ENCODE measurements at places on chromosomes 5 and 9. TPM values are rescaled to one million over a fixed set of nuclear protein-coding genes. Genes with fewer than 3 reads are reported as not detected.

DNA sequence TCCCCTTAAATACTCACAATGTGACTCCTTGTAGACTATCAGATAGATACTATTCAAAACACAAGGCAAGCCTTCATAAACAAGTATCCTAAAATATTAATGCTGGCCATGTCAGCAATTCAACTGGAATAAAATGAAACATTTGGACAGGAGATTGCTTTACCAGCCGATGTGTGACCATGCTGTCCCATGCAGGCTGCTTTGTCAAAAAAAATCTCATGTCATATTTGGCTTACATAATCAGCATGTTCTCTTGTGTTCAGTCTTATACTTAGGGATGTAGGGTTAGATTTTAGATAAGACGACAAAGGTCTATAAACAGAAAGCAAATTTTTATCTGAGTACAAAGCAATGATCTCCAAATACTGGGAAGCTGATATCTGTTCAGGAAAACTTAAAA, 108.5 kb downstream of the NR6A1 start:
- DNase-seq = no peak

DNA sequence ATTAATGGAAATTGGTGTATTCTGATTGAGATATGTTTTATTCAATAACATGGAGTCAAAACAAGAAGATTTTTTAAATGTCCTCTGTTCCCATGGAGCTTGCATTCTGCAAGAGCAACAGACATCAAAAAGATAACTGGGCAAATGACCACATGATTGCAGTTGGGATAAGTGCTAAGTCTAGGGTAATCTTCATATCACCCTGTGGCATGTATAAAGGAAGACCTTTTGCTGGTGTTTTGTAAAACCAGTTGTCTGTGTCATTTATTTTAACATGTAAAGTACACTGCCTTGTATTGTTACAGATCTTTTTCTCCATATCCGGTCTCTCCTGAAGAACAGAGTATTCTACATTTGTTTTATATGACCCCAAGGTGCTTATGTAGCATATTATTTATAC, 44.0 kb downstream of the PTCD2 start:
- no peak for DNase-seq

DNA sequence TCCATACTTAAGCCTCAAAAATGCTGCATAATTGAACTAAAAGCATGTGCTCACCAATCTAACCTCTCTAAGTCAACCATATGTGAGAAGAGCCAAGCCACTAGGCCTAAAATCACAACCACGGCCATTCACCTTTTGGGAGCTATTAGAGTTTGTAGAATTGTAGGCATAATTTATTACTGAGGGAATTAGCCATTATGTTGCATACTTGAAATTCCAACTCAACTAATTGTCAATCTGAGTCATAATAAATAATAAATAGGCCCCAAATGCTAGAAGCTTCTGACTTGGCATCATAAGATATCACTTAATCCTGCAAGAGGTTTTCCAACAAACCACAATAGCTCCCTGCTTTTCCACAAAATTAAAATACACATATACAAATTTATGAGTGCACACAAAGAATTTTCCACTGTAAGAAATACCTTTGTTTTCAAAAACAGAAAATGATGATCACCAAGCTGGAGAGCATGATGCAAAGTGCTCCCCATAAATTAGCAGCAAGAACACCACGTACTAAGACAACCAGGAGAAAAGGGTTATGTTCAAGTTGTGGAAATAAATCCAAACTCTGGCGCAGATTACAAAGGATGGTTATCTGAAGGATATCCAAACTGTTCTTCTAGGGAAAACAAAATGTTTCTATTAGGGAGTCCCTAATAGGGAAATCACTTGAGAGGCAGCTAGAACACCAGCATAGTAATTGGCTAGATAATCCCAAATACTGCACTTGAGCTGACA, 250.0 kb upstream of the SLC30A5 start:
- no peak for DNase-seq

DNA sequence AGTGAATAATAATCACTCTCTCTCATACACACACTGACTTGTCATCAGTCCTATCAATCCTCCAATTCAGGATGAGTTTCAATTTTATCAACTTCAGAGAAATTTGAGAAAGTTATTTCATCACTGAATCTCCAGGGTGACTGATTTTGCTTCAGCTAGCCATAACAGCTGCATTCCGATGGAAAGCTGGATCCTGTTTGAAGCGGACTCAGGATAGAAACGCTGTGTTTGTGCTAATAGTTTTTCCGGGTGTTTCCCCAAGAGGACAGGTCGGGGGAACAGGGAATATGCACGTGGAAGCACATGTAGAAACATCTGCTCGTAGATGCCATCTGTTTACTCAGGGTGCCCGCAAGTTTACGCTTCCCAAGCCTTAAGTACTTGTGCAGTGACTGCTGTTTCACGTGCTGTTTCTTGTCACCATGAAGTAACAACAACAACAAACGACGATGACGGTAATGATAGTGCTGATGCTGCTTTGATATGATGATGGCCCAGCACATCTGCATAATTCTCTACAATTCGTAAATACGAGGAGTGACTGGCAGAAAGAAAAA, 263.7 kb upstream of the DAPK1 start:
- DNase-seq = no peak

DNA sequence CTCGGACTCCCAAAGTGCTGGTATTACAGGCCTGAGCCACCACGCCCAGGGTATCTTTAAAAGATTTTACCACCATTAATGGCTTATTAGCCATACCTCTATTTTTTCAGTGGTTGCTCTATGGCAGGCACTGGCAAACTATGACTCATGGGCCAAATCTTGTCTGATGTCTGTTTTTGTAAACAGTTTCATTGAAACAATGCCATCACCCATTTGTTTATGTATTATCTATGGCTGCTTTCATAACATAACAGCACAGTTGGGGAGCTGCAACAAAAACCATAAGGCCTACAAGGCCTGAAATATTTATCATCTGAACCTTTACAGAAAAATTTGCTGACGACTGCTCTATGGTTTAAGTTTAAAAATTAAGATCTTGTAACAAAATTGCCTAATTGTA, 66.8 kb downstream of the SLC38A9 start:
- DNase-seq = no peak

GRCh38 chr9:133979921-133980863, 11.9 kb downstream of the VAV2 start:
- DNase-seq = no peak

- no peak for DNase-seq
Measured at GRCh38 chr5:72106817-72107130, 501 bp upstream of the MAP1B start.

DNA sequence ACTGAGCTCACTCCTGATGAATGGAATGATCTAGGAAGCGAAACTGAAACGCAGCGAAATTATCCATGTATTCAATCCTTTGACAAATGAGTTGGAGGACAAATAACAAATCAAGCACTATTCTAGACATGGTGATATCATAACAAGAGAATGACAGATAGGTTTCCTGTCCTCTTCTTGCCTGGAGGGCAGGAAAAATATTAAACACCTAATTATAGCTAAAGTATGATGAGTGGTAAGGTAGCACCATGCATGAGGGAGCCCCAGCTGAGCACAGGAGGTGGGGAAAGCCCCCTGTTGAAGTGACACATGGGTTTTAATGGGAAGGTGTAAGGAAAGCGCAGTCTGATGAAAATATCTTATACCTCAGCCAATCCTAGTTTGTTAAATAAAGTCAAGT, 225.2 kb downstream of the NPR3 start:
- DNase-seq = no peak

GRCh38 chr5:10666531-10667299, 94.3 kb downstream of the DAP start:
- DNase-seq = no peak

DNA sequence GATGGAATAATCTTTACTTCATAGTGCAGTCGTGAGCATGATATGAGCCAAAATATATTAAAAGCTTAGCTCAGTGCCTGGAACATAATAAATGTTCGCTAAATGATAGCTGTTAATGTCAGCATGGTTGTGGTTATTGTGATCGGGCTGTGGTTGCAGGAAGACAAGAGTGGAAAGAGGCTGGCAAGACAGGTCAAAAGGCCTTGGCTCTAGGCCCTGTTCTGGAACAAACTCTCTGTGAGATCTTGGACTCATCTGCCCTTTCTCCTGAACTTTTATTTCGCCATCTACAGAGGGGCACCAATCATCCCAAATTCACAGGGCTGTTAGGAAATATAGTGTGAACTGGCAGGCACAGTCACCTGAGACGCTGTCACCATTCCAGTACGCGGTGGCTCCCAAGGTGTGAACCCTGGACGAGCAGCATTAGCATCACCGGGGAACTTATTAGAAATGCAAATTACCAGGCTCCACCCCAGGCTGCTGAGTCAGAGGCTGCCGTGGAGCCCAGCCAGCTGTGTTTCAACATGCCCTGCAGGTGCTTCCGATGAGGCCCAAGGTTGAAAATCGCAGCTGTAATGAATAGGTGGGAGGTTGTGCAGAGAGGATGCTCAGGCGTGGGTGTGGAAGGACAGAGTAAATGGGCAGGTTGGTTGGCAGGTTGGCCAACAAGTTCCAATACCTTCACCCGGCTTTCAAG, 50.2 kb upstream of the SAP30L start:
- no peak for DNase-seq

DNA sequence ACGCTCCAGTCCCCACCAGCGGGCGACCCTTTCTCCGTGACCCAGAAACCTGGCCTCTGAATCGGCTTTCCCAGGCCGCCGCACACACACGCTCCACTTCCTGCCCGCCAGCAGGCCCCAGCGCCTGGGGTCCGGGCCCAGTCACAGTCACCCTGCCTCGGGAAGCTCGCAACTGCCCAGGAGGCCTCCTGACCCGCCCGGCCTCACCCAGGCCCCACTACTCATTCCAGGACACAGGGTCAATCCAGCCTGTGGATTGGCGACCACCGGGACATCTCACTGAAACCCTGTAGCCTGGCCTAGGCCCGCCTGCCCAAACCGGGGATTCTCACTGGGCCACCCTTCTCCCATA, 2.7 kb upstream of the IRX4 start:
- no peak for DNase-seq

GRCh38 chr5:101658433-101658832, 637.7 kb downstream of the SLCO4C1 start:
- no peak for DNase-seq

- DNase-seq = no peak
Measured at GRCh38 chr9:2290382-2290781, 275.2 kb downstream of the SMARCA2 start.

- no peak for DNase-seq
Measured at GRCh38 chr5:96638561-96638960, 23.6 kb upstream of the CAST start.

DNA sequence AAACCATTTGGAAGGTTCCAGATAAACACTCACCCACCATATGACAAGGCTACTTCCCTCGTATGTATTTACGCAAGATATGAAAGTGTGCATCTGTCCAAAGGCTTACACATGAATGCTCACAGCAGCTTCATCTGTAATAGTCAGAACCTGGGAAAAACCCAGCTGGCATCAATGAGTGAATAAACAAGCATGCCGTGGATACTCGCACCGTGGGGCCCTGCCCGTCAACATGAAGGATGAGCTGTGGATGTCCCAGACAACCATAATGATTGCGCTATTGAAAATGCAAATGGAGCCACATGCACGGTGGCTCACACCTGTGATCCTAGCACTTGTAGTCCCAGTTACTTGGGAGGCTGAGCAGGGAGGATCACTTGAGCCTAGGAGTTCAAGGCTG, 60.6 kb upstream of the FCN1 start:
- no peak for DNase-seq

GDNF gene
- not detected for total RNA-seq

OR1Q1 gene
- not detected for total RNA-seq

SLC25A2 gene
- 0.28 TPM for total RNA-seq

PCDHA9 gene
- total RNA-seq = 0.21 TPM

GABRA6 gene
- not detected for total RNA-seq

ZNF454 gene
- total RNA-seq = 0.10 TPM

LPCAT1 gene
- 59.8 TPM for total RNA-seq

SLCO6A1 gene
- not detected for total RNA-seq
